ENCODE measurements at places on chromosomes 11 and 22.
A peak's percentile ranks its signal among the peaks of the same experiment; 100 is the strongest.

GRCh38 chr11:69654660-69655478 lies 13.9 kb downstream of the CCND1 start:
- DNase-seq: no peak

DNA sequence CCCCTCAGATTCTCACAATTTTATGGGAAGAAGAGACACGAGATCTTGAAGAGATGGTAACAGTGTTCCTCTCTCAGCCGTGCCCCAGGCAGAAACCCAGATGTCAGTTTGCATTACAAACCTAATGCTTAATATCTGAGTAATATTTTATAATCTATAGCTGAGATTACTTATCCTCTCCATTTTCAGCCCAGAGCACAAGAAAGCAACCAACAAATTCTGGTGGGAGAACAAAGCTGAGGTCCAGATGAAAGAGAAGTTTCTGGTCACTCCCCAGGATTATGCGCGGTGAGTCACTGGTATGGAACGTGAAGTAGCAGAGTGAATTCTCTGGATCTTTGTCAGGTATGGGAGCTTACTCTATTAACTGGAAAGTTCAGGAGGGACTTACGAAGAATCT lies 884 bp downstream of the CENATAC start:
- DNase-seq: no peak

- DNase-seq: no peak
Observed at GRCh38 chr11:74090701-74091100, 80.1 kb downstream of the C2CD3 start.

DNA sequence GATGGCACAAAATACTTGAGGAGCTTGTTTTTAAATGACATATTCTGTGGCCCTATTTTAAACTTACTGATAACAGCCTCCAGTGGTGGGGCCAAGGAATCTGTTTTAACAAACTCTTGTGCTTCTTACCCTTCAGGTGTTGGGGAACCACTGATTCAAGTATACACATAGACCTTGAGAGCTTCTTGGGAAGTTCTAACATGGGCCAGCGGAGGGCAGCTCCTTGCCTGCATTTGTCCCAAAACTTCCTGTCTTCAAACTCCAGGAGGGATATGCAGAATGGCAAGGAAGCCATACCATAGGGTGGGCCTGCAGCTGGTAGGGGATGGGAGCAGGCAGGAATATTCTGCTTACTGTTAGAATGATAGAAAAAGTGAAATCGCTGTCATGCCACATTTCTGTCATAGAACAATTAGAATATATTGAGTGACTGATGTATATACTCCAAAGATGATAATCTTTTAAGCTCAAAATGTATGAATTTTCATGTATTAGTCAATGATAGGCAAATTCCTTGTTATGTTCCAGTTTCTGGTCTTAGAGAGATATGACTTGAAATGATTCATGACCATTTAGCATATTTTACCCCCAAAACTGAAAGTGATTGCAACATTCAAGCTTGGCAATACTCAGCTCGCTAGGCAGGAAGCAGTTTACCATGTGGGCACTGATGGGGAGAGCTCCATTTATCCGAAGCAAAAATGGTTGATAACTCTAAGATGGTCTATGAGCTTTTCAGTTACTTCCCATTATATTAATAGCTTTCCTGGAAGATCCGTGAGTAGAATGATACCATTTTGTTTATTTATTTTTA lies 9.2 kb downstream of the EXT2 start:
- DNase-seq: no peak

DNA sequence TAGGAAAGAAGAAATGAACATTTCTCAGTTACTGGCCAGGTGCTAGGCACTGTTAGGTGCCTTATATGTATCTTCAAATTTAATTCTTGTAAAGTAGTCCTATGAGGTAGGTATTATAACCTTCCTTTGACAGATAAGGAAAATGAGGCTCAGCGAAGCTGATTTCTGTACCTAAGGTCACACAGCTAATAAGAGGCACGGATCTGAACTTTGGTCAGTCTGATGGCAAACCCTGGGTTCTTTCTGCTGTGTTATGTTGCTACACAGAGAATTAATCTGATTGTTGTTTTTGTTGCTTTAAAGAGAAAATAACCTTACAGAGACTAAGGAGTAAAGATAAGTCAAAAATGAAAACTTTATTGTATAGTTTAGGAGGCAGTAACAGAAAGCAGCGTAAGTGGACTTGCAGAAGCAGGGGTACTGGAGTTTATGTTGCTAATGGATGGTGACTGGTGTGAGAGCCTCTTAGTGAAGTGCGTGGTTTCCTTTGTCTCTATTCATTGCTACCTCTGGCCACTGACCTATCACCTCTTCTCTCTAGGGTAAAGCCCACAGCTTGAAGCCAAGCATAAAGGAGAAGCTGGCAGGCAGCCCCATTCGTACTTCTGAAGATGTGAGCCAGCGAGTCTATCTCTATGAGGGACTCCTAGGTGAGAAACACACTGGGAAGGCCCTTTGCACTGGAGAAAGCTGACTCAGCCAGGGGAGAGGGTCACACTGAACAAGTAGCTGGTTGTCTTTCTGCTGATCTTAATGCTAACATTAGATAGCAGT lies 38.3 kb downstream of the MADD start:
- no peak for DNase-seq

- DNase-seq: no peak
Observed at GRCh38 chr22:44622147-44622427, 79.9 kb upstream of the PRR5 start.

DNA sequence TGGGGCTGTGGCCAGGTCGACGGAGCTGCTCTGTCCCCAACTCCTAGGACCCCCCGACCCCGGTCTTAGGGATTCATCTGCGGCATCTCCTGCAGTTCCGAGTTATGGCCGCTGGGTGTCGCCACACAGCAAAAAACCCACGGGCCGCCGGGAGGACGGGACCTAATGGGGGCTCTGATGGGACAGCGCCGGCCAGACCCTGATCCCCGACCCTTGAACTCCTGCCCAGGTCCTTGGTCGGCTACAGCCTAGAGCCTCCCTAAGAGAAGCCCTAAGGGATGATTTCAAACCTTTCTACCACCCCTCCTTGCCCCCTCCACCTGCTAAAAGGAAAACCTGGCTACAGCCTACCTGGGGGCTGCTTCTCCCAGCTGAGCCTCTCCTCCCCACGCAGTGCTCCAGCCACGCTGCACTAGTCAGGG lies 30.8 kb upstream of the LRRC10B start:
- DNase-seq: peak; percentile 28

- DNase-seq: no peak
Observed at GRCh38 chr22:19483481-19484244, 3.9 kb downstream of the CDC45 start.

Data from stimulated activated CD4-positive, alpha-beta T cell treated with anti-CD3 and anti-CD28 coated beads, Interleukin-4, amount 100 ng/mL, for 48 hours (primary cell).